ENCODE measurements at places on chromosomes 6 and 20. TPM values are rescaled to one million over a fixed set of nuclear protein-coding genes. Genes with fewer than 3 reads are reported as not detected.
A peak's percentile ranks its signal among the peaks of the same experiment; 100 is the strongest.

The DEFB127 gene
- not detected for polyA plus RNA-seq

DNA sequence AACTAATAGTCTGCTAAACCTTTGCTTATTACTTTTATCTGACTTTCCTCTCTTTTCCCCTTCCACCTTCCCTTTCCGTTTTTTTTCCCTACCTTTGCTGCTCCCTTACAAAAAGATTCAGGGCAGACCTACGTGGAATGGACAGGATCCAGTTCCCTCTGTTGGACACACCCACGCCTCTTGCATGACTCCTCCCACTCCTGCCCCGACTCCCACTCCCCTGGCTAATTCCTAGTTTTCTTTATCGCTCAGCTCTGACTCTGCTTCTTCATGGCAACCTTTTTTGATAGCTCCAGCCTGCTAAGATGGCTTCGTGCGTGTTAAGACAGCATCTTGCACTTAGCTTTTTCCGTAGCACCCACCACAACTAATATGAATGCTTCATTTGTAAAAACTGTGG lies 715.6 kb upstream of the NRSN1 start:
- no peak overlapping the region for H3K4me3 ChIP-seq
- DNase-seq, result no peak
- H3K4me1 ChIP-seq, result no peaks in the 10 kb centered on the region
- H3K27ac ChIP-seq, result no peak overlapping the region
- H3K27me3 ChIP-seq, result no peaks in the 10 kb centered on the region

DNA sequence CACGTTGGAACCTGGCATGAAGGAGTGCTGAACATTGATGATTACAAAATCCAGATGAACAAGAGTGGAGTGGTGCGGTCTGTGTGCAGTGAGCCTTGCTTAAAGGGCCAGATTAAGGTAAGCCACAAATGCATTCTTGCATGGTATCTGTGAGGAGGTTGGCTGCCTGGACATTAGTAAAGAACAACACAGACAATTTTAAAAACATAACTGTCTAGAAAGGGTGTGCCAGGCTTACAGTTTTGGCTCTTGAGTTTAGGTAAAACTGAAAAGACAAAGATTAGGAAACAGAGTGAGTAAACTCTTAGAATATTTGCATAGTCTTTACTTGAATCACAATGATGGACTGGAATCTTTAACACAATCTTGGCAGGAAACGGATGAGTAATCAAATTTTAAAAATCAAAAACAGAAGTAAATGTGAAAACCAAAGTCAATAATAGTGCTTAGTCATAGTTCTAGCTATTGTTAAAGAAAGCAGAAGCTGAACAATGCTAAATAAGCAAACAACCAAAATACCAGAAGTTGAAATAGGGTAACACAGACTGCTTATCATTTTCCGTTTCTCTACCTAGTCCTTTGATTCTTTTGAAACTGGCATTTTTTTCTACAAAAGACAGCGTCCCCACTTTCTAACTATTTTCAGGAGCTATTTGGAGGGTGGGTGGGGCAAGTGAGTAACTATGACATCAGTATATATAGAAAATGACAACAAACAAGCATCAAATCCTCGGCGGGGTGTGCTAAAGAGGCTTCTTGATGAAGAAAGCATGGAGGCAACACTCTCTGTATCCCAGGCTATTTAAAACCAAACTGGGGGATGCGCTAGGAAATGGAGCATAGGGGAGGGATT lies 185.8 kb upstream of the RAB32 start:
- H3K4me1 ChIP-seq, result no peaks in the 10 kb centered on the region
- H3K27ac ChIP-seq, result no peak overlapping the region
- H3K36me3 ChIP-seq, result no peaks in the 10 kb centered on the region
- H3K4me3 ChIP-seq, result no peak overlapping the region
- DNase-seq, result no peak
- no peaks in the 10 kb centered on the region for H3K27me3 ChIP-seq

DNA sequence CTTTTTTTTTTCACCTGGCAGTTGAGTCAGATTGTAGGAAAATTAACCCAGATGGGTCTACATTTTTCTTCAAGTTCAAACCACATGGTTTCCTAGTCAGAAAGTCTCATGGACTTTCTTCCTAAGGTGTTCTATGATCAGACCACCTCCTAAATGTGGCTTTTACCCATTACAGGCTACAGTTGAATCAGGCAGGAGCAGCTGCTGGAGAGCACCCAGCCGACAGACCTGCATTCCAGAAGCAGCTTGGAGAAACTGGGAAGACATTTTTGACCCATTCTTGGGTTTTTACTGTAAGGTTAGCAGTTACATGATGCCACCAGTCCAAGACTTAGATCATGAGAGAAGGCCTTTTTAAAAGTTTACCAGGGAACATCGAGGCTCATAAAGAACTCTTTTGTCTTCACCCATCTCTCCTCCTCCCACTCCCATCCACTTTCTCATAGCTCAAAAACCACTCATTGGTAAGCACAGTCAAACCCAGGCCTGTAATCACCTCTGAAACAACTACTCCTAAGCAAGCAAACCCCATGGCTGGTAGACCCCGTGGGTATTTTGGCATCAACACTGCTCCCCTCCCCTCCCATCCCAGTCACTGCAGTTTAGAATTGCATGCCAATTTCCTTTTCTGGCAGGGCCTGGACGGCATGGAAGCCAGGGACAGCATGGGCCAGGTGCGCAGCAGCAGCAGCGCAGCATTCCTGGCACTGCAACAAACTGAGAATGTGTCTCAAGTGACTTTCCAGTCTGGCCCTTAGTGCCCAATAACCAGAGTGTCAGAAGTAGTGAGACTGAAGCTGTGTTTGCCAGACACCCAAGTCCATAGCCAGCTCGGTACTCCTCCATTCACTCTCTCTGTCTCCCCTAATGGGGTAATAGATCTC lies 113.7 kb downstream of the CLIC5 start:
- H3K4me1 ChIP-seq, result peaks cover 2% of the 10 kb centered on the region
- H3K27me3 ChIP-seq, result no peaks in the 10 kb centered on the region
- DNase-seq, result no peak
- no peak overlapping the region for H3K4me3 ChIP-seq

- H3K36me3 ChIP-seq, result peaks cover 3% of the 10 kb centered on the region
- DNase-seq, result no peak
- no peak overlapping the region for H3K27ac ChIP-seq
- peak overlapping the region; percentile 88 for H3K4me3 ChIP-seq
- peaks cover 5% of the 10 kb centered on the region for H3K4me1 ChIP-seq
- peaks cover 5% of the 10 kb centered on the region for H3K27me3 ChIP-seq
These were observed 845 bp downstream of the ZMYND8 start for GRCh38 chr20:47355489-47356219.

The CUTA gene
- polyA plus RNA-seq, result 404 TPM
